ENCODE measurements at places on chromosomes 3 and 15. TPM values are rescaled to one million over a fixed set of nuclear protein-coding genes. Genes with fewer than 3 reads are reported as not detected.

- no peaks in the 10 kb centered on the region for H3K27me3 ChIP-seq
- DNase-seq: no peak
- no peak overlapping the region for H3K27ac ChIP-seq
- peaks cover 17% of the 10 kb centered on the region for H3K36me3 ChIP-seq
- H3K4me3 ChIP-seq: no peak overlapping the region
- peaks cover 15% of the 10 kb centered on the region for H3K4me1 ChIP-seq
Observed at GRCh38 chr3:15805756-15806266, 8.0 kb upstream of the ANKRD28 start.

The TGM5 gene
- 0.71 TPM for total RNA-seq

The IMPG2 gene
- 0.53 TPM for total RNA-seq

The HMCES gene
- total RNA-seq: 33.2 TPM

- no peaks in the 10 kb centered on the region for H3K36me3 ChIP-seq
- no peak overlapping the region for H3K27ac ChIP-seq
- peaks cover 34% of the 10 kb centered on the region for H3K4me1 ChIP-seq
- H3K27me3 ChIP-seq: peaks cover 26% of the 10 kb centered on the region
- H3K4me3 ChIP-seq: peak overlapping the region; percentile 19
Observed at GRCh38 chr3:16881896-16882630, 2.7 kb upstream of the PLCL2 start.
